ENCODE measurements at places on chromosomes 16 and 17.
A peak's percentile ranks its signal among the peaks of the same experiment; 100 is the strongest.

DNA sequence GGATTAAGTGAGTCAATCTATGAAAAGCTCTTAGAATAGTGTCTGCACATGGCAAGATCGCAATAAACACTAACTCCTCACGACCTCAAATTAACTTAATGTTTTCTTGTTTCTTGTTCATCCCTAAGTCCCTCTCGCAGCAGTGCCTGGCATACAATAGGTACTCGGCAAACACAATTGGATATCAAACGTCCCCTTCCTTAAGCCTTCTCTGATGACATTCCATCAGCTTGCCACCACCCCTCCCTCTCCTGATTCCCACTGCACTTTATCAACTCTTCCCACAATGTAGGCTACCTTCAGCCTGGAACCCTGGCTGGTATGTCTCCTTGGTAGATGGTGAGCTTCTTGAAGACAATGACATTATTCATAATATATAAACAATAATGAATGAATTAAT lies 33.3 kb downstream of the CCDC42 start:
- DNase-seq = no peak

DNA sequence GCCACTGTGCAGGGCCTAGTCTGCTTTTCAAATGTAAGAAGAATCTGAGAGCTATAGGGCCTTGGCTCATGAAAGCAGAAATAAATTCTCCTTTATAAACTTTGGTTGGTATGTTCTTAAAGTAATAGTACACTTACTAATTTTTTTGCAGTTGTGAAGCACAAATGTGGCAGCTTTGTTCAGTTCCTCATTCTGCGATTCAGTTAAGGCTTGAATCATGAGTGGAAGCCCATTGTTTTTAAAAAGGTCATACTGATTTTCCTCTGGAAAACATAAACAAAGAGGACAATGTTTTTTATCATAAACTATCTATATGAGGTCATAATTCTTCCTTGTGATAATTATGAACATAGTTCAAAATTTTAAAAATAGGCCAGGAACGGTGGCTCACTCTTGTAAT lies 23.6 kb upstream of the DYNC1LI2 start:
- no peak for DNase-seq

DNA sequence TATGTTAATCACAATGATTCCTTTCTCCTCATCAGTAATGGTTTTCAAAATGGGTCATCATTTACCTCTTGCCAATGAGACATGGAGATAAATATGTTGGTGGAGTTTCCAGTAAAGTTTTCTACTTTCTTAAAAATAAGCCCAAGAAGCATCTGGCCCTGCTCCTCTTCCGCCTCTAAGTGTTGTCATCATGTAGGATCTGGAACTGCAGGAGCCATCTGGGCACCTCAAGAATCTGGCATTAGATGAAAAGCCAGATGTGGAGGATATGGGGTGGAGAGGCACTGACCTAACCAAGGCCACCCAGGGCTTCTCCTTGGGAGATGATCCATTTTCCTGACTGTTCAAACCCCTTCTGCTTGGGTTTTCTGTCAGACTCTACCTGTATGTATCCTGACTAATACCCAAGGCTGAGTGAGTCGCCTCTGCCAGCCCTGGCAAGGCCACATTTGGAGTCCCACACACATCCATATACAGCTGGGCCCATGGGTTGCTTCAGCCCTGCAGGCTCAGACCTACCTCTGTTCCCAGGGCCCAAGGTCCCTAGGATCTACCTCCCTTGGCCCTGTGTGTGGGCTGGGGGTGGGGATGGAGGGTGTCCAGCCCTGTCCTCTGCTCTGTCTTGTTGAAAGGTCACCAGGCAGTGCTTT lies 24.6 kb downstream of the CCDC182 start:
- no peak for DNase-seq

GRCh38 chr17:38761612-38762011 lies 9.1 kb downstream of the PSMB3 start:
- DNase-seq = no peak

DNA sequence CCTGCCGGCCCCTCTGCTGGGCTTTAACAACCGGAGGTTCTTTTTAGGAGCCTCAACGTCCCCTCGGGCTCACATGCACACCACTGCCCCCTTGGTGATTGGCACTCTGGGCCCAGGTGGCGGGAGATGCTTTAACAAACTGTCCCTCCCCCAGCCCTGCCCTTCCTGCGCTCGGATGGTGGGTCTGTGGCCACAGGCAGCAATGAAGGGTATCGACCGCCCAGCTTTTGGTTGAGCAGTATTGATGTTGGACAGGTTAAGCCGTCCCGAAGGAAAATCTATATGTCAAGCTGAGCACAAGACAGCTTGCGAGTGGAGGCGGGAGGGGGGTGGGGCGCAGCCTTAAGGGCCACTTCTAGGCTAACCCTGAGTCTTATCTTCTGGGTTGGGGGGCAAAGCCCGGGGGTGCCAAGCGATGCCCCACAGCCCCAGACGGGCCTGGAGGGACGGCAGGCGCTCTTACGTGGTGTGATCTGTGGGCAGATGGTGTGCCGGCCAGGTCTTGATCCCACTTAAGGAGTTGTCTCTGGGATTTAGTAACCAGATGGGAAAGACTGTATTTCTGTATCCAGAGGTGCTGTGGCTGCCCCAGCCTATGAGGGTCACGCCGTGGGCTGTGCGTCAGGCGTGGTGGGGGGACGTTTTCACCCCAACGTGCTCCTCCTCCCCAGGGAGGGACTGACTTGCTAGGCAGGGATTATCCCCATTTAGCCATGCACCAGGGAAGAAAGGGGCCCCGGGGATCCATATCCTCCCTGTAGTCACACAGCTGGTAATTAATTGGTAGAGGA lies 6.2 kb downstream of the GSE1 start:
- DNase-seq = no peak

GRCh38 chr16:70399381-70399780 lies 39.5 kb downstream of the ST3GAL2 start:
- no peak for DNase-seq

DNA sequence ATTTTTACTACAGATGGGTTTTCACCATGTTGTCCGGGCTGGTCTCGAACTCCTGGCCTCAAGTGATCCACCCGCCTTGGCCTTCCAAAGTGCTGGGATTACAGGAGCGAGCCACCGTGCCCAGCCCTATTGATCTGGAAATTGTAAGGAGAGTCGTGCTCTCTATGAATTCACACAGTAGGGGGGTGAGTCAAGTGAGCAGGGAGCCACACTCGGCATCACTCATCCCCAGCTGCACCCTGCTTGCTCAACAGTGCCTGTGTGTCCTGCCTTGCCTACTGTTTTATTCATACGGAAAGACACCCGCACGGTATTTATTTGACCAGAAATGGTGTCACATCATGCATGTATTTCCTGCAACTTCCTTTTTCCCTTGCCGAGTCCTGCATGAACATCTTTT lies 157.2 kb upstream of the FOXF1 start:
- no peak for DNase-seq

DNA sequence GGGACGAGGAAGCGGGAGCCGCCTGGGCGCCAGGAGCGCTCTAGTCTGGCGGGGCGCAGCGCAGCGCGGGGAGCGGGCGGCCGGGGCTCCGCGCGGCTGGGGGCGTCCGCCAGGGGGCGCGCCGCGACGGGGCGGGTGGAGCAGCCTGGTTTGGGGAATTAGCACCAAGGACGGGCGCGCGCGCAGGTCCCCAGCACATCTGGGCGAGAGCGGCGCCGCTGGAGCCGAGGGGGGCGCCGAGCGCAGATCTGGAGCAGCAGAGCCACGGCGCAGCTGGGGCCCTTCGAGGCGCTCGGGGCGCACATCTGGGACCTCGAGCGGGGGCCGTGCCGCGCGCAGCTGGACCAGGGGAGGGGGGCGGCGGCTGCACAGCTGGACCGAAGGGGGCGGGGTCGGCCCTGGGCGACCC lies at the start of gene NXPH3:
Gene NXPH3 (plus strand): TSS at position 193 of the 409 bp plus-strand sequence. CDS start 349 bp downstream, outside the sequence.
- peak; percentile 48 for DNase-seq

GRCh38 chr16:50037662-50038220 lies 12.7 kb downstream of the CNEP1R1 start:
- no peak for DNase-seq

- DNase-seq = peak; percentile 7
Observed at GRCh38 chr16:47779201-47780016, 318.3 kb downstream of the PHKB start.

- DNase-seq = peak; percentile 72
Observed at GRCh38 chr17:8073627-8074484, 13.7 kb downstream of the ALOX12B start.

GRCh38 chr17:31314782-31315100 lies 887 bp upstream of the EVI2B start:
- no peak for DNase-seq

DNA sequence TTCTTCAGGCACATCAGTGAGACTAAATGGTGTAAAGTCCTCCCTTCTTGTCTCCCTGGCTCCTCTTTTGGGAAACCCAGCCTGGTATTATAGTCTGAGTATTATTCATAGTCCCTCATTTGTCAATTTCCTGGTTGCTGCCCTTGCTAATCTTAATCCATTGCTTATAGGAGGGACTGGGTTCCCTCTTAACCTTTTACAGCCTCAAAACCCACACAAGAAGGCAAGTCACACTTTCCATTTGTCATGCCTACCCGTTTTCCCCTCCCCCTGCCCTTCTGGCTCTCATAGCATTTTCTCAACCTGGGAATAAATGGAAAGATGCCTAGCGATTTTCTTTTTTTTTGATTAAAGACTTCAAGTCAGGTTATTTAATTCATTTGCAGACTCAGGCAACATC lies 124.8 kb downstream of the MAP2K6 start:
- DNase-seq = no peak

GRCh38 chr17:50234581-50234980 lies 33.1 kb upstream of the COL1A1 start:
- no peak for DNase-seq

DNA sequence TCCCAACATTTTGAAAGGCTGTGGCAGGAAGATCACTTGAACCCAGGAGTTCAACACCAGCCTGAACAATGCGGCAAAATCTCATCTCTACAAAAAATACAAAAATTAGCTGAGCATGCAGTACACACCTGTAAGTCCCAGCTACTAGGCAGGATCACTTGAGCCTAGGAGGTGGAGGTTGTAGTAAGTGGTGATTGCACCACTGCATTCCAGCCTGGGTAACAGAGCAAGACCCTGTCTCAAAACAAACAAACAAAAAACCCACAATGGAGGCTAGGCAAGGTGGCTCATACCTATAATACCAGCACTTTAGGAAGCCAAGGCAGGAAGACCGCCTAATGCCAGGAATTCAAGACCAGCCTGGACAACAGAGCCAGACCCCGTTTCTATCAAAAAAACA lies 12.0 kb downstream of the APPBP2 start:
- DNase-seq = no peak

DNA sequence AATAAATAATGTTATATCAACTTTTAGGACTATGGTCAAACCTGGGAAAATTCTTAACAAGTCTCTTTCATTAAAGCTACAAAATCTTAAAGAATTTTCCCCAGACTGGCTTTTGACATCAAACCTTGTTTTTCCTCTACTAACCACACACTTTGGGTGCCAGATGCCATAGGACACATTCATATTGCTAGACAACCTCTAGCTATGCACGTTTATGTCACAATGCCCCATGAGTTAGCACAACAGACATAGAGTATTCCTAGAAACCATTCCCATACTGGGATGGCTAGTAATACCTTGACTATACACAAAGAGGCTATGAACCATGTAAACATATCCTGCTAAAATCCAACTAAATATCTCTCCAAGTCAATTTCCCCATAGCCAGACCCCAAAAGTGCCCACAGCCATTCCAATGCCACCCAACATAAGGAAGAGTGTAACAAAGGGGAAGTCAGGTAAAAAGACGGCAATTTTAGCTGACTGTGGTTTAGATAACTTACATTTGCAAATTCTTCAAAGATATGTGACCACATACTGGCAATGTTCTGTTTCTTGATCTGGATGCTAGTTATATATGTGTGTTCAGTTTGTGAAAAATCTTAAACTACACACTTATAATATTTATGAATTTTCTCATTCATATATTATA lies 23.4 kb downstream of the SMURF2 start:
- no peak for DNase-seq

- no peak for DNase-seq
Observed at GRCh38 chr16:67694611-67695010, 24.5 kb downstream of the GFOD2 start.

DNA sequence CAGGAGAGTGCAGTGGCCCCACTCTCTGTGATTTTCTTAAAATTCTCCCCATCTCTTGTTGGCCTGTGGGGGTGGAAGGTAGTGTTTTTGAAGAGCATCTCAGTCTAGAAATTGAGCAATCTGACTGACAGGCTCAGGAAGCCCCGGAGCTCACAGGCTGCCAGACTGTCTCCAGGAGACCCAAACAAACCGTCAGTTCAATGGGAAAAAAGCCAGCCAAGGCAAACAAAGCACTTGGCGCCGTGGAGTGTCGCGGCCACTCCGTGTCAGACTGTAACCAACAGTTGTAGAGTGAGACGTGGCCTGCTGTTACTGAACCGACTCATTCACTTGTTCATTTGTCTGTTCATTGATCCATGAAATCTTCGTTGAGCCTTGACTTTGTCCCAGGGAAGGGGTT lies 33.7 kb downstream of the RGS9 start:
- DNase-seq = no peak

DNA sequence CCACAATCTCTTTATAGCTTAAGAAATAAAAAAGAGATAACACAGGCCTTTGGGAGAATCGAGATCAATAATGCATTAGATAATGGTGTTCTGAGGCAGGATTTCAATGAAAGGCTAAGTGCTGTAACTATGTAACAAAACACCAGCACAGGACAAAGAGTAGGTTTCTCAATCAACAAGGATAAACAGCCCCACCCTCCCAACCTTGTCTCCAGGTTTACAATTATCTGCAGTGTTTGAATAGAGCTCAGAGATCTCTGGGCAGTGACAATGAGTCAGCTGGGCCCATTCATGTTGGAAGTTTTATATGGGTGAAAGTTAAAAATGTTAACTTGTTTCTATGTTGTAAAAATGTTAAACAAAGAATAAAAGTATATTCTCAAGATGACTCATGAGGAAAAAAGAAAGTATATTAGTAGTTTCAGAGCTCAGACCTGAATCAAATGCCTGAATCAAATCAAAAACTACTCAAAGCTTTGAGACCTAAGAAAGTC lies 17.0 kb upstream of the KRT20 start:
- no peak for DNase-seq

DNA sequence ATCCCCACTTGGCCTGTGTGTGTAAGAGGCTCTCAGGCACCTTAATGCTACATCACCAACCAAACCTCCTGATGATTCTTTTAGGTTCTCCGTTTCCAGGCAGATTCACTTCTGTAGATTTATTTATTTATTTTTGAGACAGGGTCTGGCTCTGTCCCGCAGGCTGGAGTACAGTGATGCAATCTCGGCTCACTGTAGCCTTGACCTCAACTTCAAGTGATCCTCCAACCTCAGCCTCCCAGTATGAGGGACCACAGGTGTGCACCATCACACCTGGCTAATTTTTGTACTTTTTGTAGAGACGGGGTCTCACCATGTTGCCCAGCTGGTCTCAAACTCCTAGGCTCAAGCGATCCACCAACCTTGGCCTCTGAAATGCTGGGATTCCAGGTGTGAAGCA lies 12.7 kb upstream of the MEOX1 start:
- DNase-seq = no peak

- no peak for DNase-seq
Observed at GRCh38 chr16:69938981-69939820, 11.9 kb upstream of the CLEC18A start.

DNA sequence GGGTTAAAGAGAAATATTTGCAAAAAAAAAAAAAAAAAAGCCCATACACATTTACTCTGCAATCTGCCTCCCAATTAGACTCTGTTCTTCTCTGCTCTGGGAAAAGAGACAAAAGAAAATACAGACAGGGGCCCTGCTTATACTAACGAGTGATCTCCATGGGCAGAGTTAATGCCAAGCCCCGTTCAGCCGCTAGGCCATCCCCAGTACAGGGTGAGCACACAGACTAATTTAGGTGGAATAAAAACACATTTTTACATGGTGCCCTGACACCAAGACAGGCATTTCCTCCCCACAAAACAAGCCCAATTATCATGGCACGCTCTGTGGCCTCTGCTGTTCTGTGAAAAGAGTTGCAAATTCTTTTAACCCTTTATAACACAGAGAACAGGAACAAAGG lies 356.3 kb upstream of the C16orf82 start:
- DNase-seq = no peak
